ENCODE measurements at places on chromosomes 13 and 19.
A peak's percentile ranks its signal among the peaks of the same experiment; 100 is the strongest.

GRCh38 chr13:66353664-66354063, 876.5 kb downstream of the PCDH9 start:
- DNase-seq: no peak

DNA sequence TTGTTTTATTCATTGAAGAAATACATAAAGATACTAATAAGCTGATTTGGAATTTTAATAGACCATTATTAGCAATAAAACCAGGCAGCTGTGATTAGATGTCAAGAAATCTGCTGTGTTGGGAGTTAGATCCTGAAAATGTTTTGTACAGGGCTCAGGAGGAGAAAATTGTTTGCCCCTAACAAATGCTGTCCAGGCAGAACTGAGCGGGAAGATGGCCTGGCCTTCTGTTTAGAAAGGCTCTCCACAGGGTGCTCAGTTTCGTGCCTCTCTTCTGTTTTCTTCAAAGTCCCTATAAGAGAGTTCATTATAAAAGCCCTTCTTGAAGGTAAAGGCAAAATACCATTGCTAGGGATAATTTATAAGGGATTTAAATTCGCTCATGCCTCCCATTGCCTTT, 64.1 kb downstream of the ERCC5 start:
- no peak for DNase-seq

- no peak for DNase-seq
These were observed 9.0 kb upstream of the ACSBG2 start for GRCh38 chr19:6126335-6126974.

GRCh38 chr19:1929021-1929742, 11.8 kb upstream of the CSNK1G2 start:
- peak; percentile 88 for DNase-seq

- DNase-seq: no peak
These were observed 87.4 kb upstream of the UFM1 start for GRCh38 chr13:38262211-38262610.

- DNase-seq: no peak
These were observed 792.1 kb upstream of the SPRY2 start for GRCh38 chr13:81133066-81133465.

- no peak for DNase-seq
These were observed 102.7 kb downstream of the LMO7 start for GRCh38 chr13:75738841-75739240.

- DNase-seq: no peak
These were observed 183.0 kb downstream of the ZNF536 start for GRCh38 chr19:30555075-30555790.

DNA sequence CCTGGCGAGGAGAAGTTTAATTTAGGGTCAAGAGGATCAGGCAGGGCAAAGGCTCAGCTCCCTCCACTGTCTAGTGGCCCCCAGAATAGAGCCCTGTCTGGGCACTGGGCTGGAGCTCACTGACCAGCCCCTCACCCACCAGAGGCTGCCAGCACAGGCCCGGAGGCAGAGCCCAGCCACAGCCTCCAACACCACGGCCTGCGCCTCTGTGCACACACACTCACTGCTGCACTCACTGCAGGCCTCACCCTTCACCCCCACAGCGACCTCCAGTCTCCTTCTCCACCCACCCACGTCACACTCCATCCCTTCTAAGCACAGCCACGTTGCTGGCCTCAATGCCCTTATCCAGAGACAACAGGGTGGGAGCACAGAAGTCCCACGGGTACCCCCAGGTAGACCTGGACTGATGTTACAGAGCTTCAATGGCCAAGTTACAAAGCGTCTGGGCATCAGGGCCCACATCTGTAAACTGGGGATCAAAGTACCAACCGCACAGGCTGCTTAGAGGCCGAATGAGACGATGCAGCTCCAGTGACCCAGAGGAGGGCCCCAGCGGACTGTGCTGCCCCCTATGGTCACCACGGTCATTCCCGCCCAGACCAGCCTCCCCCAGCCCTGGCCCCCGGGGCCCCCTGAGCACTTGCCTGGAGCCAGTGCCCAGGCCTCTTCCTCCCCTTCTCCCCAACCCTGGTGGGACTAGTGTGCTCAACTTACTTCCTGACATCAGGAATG, 4.5 kb upstream of the PRKD2 start:
- DNase-seq: no peak

GRCh38 chr19:30339624-30340525, 32.3 kb upstream of the ZNF536 start:
- no peak for DNase-seq

DNA sequence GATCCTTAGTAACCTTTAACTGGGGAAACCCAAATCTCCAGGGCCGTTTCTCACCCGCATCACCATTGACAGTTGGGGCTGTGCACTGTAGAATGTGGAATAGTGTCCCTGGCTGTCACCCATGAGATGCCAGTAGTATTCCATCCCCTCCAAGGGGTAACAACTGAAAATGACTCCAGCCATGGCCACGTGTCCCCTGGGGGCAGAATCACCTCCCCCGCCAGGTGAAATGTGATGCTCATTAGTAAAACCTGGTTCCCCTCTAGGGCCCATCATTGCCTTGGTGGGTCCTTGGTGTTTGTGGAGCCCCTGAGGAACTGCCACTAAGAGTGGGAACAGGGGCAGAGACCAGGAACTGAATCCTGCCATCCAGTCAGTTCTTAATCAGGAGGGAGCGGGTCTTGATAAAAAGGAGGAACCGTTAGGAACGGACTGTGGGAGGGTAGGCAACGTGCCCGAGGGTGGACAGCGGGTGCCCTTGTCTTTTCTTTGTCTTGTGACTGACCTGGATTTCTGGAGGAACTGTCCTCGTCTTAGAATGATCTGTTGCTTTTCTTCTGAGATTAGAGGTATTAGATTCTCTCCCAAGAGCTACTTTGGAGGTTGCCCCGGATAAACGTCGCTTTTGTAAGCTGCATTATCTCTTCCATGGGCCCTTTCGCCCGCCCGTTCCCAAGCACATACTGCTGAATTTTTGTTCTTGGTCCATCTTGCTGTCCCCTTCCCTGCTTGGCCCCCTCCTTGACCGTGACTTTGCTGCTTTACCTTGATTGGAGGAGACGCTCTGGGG, 3.5 kb downstream of the MYO9B start:
- no peak for DNase-seq

- peak; percentile 51 for DNase-seq
These were observed 8.0 kb downstream of the DNASE2 start for GRCh38 chr19:12872941-12873890.

DNA sequence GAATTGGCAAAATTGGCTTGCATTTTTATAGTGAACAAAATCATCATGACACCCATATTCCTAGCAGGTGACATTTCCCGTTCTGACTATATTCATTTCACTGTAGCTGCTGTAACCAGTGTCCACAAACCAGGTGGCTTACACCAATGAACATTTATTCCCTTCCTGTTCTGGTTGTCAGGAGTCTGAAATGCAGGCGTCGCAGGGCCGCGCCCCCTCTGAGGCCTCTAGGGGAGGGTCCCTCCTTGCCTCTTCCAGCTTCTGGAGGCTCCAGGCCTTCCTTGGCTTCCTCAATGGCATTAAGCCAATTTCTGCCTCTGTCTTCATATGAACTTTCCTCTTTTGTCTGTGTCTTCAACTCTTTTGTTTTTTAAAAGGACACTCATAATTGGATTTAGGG, 6.5 kb upstream of the RLN3 start:
- DNase-seq: no peak

DNA sequence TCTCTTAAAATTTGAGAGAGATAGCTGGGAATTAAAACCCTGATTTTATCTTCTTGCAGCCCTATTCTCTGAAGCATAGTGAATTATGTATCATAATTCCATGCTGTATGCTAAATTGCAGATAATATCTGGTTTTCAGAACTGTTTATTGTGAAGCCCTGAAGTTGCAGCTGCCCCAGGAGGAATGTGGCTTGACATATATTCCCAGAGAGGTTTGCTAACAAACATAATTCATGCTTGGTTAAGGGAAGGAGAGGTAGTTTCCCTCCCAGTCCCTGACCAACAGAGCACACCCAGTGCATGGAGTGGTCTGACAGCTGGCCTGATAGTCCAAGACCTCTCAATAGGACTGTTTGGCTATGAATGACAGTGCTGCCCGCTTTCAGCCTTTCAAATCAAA, 500.6 kb upstream of the MIR17HG start:
- DNase-seq: no peak

GRCh38 chr19:45972947-45973540, 621 bp downstream of the NOVA2 start:
- no peak for DNase-seq

DNA sequence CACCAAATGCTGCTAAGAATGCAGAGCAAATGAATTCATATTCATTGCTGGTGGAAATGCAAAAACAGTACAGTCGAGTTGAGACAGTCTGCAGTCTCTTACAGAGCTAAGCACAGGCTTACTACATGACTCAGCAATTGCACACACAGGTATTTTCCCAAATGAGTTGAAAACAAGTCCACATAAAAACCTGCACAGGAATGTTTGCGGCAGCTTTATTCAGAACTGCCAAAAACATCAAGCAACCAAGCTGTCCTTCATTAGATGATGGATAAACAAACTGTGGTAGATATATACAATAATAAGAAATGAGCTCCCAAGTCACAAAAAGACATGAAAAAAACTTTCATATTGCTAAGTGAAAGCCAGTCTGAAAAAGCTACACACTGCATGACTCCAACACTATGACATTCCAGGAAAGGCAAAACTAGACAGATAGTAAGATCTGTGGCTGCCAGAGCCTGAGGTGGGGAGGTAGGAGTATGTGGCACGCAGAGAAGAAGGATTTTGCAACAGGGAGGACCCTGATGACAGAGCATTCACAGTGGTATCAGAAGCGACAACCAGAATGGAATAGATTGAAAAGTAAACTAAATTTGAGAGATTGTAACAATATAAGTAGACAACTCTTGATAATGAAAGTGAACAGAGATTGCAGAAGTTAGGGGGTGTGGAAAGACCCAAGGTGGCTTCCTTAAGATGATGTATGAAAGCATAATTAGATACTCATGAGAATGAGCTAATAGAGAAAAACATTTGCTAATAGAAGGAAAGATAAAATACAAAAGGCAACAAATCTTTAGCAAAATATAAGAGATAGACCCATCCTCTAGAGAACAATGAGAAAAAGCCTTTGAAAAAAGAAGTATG, 52.7 kb downstream of the TSC22D1 start:
- DNase-seq: no peak

- DNase-seq: no peak
These were observed 109.5 kb upstream of the FNDC3A start for GRCh38 chr13:48866249-48866648.

- DNase-seq: no peak
These were observed 1.7 kb upstream of the PCDH17 start for GRCh38 chr13:57629821-57630235.

GRCh38 chr13:43232144-43232872, 208.9 kb downstream of the DNAJC15 start:
- no peak for DNase-seq

DNA sequence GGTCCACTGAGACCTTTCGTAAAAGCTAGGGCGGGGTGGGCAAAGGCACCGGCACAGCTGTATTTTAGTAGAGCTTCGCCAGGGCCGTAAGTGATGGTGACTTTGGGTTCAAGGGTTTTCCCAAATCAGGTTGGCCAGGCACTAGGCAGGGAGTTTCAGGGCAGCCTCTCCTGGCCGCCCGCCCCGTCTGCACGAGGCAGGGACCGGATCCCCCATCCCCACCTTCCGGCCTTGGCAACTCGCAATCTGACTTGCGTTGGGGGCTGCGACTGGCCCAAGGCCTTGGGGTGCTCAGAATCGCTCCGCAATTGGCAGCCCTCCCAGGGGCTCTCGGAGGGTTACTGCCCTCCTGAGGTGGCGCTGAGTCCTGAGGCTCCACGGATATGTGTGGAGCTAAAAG, 4.1 kb upstream of the ZIC5 start:
- DNase-seq: no peak

DNA sequence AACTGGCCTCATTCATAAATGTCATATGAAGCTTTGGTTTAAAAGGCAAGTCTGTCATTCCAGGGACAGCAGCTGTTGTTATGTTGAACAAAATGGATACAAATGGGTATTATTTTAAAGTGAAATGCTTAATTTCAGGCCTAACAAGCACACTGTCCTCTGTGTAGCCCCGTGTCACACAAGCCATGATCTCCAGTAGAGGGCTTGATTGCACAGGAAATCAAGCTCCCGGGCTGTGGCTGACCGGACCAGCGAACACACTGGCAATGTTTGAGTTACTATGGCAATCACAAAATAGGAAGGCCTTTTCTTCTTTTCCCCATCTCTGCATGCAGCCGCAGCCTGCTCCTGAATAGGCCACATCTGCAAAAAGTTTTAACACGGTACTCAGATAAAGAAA, 64.0 kb upstream of the GSX1 start:
- DNase-seq: no peak

DNA sequence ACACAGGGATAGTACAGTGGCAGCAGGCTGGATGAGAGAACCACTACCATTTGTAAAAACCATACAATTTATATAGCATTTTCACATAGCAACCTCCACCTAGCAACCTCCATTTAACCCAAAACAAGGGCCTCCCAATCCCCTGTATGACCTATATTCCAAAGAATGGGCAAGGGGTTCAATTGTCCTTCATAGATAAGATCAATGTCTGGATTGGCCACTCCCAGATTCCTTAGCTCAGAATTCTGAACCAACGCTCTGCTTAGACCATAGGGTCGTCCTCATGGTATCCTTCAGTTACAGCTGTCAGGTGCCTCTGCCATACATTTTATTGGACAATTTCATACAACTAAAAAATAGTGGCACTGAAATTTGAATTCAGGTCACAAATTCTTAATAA, 166.2 kb downstream of the KCTD12 start:
- DNase-seq: no peak

DNA sequence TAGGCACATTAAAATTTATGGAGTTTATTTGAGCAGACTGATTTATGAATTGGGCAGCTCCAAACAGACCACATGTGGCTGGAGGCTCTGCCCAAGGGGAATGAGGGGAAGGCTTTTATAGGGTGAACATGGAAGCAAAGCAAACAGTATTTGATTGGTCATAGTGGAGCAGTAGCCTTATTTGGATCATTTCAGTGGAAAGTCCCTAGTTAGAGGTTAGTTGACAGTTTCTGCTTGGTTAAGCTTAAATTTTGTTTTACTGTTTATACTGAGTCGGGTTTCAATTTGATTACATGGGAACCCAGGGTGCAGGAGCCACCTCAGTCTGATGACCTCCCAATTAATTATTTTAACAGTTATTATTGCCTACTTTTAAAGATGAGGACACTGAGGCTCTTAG, 140.5 kb downstream of the NDFIP2 start:
- no peak for DNase-seq

GRCh38 chr13:111259058-111259457, 61.4 kb upstream of the TEX29 start:
- DNase-seq: no peak

DNA sequence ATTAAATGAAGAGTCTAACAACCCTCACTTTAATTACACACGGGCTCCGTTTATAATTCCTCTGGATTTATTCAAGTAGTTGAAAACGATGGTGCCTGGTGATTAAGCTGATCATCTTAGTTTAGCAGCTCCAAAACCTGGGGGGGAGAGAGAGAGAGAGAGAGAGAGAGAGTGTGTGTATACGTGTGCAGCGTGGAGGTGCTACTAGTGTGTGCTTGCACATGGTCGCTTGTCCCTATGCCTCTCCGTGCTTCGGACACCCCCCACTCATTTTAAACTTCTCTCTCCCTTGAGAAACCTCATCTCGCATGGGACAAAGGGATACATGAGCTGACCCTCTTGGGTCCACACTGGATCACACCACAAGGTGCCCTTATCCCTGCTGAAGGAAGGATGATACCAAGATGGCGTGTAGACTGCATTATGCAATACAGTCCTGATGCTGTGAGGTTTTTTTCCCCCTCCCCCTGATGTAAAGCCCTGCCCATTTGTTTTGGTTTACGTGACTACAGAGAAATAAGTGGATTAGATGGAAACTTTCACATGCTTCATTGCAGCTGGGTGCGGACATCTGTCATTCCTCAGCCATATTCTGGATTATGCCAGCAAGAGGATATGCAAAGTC, 320.8 kb downstream of the ZNF536 start:
- no peak for DNase-seq

- no peak for DNase-seq
These were observed 37.3 kb downstream of the KL start for GRCh38 chr13:33053397-33054066.

All from stimulated activated CD8-positive, alpha-beta memory T cell treated with anti-CD3 and anti-CD28 coated beads, Interleukin-2, amount 100 ng/mL, for 48 hours (primary cell).